Transverse colon (tissue), 4 donors: ENCODE measurements at places on chromosomes 6 and 20. TPM values are rescaled to one million over a fixed set of nuclear protein-coding genes. Genes with fewer than 3 reads are reported as not detected.

DNA sequence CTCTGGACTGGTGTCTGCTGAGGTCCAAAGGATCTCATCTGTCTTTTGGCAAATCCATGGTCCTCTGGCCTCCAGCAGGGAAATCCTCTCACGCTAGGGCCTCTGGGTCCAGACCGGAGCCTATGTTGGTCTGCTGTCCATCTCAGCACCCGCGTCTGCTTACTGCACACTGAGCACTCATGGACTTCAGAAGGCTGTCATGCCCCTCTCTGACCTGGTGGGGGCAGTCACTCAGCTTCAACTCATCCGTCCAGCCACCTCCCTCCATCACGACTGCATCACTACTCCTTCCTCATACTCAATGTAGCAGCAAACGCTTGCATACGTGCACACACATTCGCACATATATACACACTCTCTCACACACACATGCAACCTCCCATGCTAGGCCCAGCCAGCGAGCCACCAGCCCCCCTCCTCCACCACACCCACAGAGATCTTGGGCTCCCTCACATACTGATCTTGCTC, 33.3 kb downstream of the GABRR2 start:
- peak; percentile 49 for DNase-seq

- no peak for DNase-seq
These were observed 29.7 kb downstream of the GSTA4 start for GRCh38 chr6:52965380-52965779.

DNA sequence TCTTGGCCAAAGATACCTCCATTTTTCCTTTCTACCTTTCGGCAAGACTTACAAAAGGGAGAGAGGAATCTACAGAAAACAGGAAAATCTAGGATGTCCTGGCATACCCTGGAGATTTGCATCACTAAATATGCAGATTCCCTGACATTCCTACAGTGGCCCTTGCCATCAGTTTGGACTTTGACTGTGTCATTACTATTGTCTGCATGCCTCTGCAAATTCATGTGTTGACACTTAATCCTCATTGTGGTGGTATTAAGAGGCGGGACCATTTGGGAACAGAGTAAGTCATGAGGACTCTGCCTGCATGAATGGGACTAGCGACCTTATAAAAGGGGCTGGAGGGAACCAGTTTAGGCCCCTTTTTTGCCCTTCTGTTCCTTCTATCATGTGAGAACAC, 50.5 kb upstream of the DTNBP1 start:
- no peak for DNase-seq

- no peak for DNase-seq
These were observed 4.8 kb upstream of the ZNFX1 start for GRCh38 chr20:49282584-49283171.

DNA sequence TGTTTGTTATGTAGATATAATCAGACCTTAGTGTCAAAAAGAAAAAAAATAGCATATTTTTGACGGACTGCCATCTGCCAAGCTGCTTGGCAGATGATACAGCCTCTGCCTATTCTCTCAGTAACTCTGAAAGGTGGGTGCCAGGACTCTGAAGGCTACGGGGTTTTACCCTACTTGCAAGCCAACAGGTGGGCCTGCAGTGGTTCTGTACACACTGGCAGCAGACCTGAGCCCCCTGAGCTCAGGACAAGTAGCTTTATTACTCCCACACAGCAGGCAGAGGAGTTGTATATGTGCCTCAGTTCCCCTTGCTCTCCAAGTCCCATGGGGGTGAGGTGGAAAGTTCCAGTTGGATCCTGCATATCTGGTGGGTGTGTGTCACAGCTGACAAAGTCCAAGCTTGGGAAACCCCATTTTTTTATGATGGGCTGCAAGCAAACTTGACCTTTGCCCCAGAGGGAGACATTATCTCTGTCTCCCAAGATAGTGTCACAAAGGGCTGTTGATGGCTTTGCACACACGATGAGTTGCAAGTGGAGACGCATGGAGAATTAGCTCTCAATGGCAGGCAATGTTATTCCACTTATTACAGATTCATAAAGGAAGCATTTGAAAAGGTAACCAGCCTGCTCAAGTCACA, 20.5 kb upstream of the AFDN start:
- peak; percentile 55 for DNase-seq

DNA sequence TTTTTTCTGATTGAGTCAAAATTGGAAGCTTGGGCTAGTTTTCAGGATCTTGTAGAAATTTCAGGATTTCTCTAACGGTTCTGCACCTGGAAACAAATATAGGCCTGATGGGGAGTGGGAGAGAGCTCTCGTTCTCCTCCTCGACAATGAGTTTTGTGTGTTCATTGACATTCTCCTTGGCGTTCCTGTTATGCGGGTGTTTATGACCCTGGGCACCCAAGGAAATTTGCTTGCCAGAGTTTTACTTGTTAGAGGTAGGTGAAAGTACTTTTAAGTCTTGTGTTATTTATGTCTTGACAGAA, 2.2 kb downstream of the ASXL1 start:
- no peak for DNase-seq

- peak; percentile 65 for DNase-seq
These were observed 10.6 kb upstream of the FAM8A1 start for GRCh38 chr6:17589406-17590096.

- DNase-seq = no peak
These were observed 99.3 kb upstream of the PROKR2 start for GRCh38 chr20:5416086-5416485.

DNA sequence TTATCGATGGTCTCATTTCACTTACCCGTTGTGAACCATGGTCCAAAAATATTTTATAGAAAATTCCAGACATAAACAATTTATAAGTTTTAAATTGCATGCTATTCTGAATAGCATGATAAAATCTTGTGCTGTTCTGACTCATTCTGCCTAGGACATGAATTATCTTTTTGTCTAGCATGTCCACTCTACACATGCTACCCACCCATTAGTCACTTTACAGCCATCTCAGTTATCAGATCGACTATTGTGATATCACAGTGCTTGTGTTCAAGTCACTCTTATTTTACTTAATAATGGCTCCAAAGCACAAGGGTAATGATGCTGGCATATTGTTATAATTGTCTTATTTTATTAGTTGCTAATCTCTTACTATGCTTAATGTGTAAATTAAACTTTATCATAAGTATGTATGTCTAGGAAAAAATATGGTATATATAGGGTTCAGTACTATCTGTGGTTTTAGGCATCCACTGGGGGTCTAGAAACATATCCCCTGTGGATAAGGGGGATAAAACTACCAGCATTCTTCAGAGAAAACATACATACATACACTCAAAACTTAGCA, 252.0 kb upstream of the HTR1E start:
- no peak for DNase-seq

GRCh38 chr6:33656844-33657243, 35.7 kb downstream of the ITPR3 start:
- DNase-seq = no peak

- DNase-seq = no peak
These were observed 82.3 kb upstream of the SHLD1 start for GRCh38 chr20:5667705-5668528.

GRCh38 chr6:10884245-10884972, 2.4 kb upstream of the SYCP2L start:
- no peak for DNase-seq

DNA sequence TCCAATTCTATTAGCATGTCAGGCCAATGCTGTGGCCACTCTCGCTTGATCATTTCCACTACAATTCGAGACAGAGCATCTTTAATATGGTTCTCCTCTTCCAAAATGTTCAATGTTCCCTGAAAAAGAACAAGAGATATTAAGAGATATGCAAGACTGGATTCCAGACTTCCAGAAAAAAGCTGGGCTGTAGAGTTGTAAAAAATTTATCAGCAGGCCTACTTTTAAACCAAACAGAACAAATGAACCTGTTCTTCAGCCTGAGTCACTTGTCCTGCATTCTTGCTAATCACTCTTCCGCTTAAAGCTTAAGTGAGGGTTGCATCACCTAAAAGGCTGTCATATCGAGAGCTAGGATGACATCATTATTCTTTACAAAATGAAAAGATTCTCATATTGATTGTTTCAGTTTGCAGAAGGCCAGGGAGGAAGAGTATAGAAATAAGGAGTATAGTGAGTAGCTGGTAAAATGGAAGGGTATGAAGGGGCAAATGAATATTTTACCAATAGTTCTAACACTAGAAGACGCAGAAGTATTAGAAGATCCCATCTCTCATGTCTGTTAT, 4.9 kb downstream of the XPO5 start:
- DNase-seq = no peak

GRCh38 chr20:48736231-48736630, 91.6 kb downstream of the PREX1 start:
- no peak for DNase-seq

DNA sequence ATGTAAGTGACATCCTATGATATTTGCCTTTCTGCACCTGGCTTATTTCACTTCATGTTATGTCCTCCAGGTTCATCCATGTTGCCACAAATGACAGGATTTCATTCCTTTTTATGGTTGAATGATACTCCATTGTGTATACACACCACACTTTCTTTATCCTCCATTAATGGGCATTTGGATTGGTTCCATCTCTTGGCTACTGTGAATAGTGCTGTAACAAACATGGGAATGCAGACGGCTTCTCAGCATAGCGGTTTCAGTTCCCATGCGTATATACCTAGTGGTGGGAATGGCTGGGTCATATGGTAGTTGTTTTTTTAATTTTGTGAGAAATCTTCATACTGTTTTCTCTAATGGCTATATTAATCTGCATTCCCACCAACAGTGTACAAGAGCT, 14.8 kb downstream of the MTHFD1L start:
- DNase-seq = no peak

DNA sequence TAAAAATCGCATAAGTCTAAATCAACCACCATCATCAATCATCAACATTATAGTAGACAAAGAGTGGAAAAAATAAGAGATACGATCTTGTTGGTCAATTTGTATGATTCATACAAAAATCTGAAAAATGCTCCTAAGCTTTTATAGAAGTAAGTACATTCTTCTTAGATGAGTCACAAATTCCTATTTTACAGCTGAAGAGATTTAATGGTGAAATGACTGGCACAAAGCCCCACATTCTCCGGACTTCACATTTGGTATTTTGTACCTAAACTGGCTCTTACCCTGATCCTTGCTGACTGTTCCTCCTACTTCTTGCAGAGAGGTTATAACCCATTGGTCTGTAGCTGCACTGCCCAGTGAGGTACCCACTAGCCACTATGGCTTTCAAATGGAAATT, 29.9 kb upstream of the PREP start:
- no peak for DNase-seq

GRCh38 chr6:154095571-154095970, 56.5 kb downstream of the OPRM1 start:
- no peak for DNase-seq

- DNase-seq = no peak
These were observed 69.1 kb upstream of the LOC128125822 start for GRCh38 chr6:63503199-63503598.

The KCNQ2 gene
- 0.41 TPM for total RNA-seq

The HLA-DPB1 gene
- 59.1 TPM for total RNA-seq

The FOXC1 gene
- total RNA-seq = 0.79 TPM

The RHAG gene
- total RNA-seq = not detected

The NKAPL gene
- total RNA-seq = not detected

The SEMG1 gene
- total RNA-seq = not detected

The JPH2 gene
- total RNA-seq = 12.3 TPM

The PLCB4 gene
- 20.6 TPM for total RNA-seq
